ENCODE measurements at places on chromosomes 3 and 15.

DNA sequence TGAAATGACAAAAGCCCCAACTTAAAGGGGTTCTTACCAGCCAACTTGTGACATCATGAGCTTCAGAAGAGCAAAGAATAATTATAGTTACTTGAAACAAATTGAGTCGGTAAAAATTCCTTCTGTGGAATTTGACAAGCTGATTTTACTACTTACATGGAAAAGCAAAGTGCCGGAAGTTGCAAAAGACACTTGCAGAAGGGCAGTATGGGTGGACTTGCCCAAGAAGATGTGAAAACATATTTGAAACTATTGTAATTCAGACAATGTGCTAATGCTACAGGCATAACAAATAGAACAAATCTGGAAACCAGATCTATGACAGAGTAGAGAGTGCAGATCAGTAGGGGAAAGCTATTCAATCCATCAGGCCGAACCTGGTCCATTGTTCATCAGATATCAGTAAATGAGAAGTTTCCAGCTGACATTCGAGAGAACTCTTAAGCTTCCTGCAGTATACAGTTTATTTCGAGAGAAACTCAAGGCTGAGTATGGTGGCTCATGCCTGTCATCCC lies 2.5 kb upstream of the KIF7 start:
- no peak for DNase-seq

GRCh38 chr3:77412584-77412983 lies 372.7 kb downstream of the ROBO2 start:
- DNase-seq: no peak

DNA sequence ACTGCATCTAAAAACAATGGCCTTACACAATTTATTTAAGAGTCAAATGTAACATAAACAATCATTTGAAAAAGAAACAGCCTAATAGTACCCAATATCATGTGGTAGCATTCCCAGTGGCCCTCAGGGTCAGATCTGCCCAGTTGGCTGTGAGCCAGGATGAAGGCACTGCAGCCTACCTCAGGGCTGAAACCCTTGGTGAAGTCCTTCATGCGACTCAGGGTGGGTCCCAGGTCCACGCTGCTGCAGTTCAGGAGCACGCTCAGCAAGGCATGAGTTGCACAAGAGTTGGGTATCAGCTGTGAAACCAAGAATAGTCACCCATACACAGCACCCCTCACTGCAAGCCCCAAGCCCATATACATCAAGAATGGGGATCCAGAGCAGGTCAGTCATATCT lies 37.1 kb downstream of the SEMA3G start:
- no peak for DNase-seq

DNA sequence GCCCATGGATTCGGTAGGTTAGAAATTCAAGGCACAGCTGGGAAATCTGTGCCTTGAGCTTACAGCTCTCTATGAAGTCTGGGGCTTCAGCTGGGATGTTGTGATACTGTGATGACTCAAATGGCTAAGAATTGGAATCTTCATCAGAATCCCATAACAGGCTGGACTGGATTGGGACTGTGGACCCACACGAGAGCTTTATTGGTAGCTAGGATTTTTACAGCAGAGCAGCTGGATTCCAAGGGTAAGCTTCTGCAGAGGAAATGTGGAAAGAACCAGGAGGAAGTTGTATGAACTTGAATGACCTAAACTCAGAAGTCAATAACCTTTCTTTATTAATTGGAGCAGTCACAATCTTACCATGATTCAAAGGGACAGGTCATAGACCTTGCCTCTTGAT lies 1187.1 kb downstream of the ROBO1 start:
- DNase-seq: peak; percentile 9

DNA sequence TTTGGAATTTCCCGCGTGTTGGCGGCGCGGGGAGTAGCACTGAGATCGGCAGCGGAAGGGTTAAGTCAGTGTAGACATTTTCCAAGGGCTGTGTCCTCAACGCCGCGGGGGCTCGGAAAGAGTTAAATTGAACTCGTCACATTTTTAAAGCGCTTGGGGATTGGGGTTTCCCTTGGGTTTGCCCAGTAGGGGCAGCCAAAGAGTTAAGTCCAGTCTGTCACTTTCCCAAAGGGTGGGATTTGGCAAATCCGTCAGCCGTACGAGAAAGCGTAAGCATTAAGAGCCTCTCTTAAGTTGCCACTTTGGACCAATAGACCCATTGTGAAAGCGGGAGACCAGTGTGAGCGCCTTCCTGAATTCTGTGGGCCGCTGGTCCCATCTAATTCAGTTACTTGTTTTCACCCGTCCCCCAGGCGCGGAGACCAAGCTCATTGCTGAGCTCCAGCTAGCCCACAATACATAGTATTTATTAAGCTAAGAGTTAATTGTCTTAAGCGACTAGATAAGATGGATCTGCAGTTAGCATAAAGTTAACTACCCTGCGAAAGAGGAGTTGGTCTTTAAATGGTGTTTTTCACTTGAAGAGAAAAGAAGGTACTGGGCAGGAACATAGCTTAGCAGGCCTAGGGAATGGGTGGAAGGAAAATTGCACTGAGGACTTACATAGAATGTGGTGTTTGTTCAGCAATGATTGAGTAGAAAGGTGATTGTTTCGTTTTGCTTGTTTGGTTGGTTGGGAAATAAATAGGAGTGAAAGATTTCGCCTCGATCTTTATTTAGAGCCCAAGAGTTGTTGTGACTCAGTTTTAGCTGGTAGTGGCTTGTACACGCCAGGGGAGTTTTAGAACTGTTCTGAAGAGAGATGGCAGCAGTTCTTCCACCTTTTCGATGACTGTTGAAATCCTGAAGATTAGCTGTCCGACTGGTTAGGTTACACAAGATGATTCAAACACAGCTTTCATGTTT lies 932 bp downstream of the ARL8B start:
- DNase-seq: no peak

GRCh38 chr3:63473641-63474166 lies 178.8 kb upstream of the SNTN start:
- DNase-seq: no peak

GRCh38 chr3:170751899-170752293 lies 118.1 kb downstream of the RPL22L1 start:
- DNase-seq: no peak

DNA sequence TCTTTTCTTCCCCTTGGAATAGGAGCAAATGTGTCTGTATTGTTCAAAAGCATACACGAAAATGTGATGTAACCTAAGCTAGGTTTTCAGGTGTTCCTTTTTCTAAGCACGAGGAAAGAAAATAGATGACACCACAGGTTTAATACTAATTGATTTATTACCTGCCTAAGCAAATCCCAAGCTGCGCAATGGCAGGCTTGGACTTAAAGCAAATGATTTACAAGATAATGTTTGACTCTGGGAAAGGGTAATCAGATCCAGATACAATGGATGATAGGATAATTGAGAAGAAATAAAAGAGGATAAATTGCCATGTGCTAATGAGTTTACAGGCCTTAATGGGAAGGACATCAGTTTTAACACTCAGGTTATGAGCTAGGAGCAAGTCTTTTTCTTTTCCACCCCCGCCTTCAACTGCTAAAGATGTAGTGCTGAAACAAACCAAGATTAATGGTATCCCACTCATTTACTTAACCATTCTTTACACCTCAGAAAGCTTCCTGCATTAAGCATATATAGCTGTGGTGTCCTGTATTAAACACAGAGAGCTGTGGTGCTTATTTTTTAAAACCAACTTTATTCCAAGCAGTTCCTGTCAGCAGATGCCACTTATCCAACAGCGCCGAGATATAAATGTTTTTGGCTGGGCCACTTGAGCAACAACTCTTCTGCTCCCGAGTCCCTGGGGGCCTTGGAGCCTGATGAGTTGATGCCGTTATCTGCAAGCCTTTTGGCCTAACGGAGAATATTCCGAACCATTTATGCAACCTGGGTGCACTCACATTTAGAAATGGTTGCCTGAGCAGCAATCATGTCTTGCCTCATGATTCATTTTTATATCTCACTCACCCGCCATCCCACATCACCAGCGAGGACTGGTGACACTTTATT lies 205.5 kb downstream of the MECOM start:
- no peak for DNase-seq

DNA sequence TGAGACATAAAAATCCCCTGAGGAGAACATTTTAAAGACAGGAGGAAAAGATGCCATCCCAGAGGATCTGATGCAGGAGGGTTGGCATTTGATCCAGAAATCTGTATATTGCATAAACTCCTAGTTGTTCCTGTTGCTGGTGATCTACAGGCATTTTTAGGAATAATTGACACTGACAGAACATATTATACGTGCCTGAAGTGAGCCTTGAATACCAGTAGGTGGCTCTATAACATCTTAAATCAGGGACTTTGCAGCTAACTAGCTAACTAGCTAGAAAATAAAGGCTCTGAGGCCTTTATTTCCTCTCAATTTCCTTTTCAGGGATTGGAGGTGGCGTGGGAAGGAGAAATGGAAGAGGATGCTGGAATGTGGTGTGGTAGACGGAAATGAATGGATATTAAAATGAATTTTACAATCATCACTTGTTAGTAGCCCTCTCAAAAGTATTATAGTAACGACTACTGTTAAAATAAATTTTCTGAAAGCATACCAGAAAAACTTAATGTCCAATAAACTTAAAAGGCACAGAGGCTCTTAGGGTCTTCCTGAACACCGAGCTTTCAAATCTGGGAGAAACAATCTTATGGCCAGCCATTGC lies 73.8 kb upstream of the ZBED2 start:
- no peak for DNase-seq

GRCh38 chr3:170941551-170941950 lies 33.1 kb upstream of the EIF5A2 start:
- DNase-seq: no peak

- no peak for DNase-seq
Measured at GRCh38 chr3:50585919-50586762, 16.8 kb downstream of the HEMK1 start.

GRCh38 chr3:114418724-114419543 lies 125.1 kb downstream of the TIGIT start:
- peak; percentile 78 for DNase-seq

GRCh38 chr3:51966486-51966885 lies 768 bp downstream of the PCBP4 start:
- no peak for DNase-seq

DNA sequence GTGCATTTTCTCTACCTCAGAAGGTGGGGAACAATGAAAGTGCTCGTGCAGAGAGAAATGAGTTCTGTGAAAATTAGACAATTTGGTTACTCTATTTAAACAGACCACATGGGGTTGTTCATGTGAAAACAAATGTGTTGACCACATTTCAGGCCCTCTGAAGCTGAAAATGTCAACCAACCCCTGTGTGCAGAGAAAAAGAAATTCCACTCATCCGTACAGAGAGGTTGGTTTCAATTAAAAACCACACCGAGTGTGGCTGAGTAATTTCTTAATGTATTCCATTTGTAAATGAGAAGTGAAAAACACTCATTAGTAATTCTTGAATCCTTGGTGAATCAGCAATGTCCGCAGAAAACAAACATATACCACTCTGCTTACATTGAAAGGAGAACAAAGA lies 46.9 kb upstream of the SLC7A14 start:
- DNase-seq: no peak

GRCh38 chr15:78992416-78993256 lies 47.8 kb upstream of the CTSH start:
- no peak for DNase-seq

DNA sequence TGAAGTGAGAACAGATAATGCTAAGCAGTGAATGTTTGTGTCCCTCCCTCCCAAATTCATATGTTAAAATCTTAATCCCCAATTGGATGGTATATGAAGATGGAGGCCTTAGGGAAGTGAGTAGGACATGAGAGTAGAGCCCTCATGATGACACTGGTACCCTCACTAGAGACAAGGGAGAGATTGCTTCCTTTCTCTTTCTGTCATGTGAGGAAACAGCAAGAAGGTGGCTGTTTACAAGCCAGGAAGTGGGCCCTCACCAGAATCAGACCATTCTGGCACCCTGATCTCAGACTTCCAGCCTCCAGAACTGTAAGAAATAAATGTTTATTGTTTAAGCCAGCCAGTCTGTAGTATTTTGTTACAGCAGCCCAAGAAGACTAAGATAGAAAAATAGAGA lies 209.5 kb downstream of the SATB1 start:
- no peak for DNase-seq

- no peak for DNase-seq
Measured at GRCh38 chr3:99393961-99394360, 244.4 kb upstream of the COL8A1 start.

- no peak for DNase-seq
Measured at GRCh38 chr15:41154412-41154811, 38.3 kb upstream of the INO80 start.
